8988T (cell line): ENCODE measurements at places on chromosomes 6 and 20.

GRCh38 chr6:24854077-24854666 lies 55.5 kb upstream of the ARMH2 start:
- DNase-seq = no peak

DNA sequence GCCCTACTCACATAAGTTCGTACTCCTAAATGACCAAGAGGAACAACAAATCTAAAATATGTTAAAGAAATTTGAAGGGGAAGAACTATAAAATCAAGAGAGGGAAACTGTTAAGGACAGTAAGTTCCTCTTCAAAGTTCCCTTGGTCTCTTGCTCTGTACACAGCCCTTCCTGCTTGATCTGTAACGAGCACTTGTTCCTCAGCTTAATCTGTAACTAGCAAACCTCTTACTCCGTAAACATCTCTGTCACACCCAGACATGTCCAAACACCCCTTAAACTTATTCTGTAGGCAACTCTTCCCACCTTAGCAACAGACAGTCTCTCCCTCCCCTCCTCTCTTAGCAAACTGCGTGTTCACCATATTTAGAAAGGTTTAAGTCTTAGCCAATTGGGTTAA lies 29.9 kb downstream of the PLN start:
- no peak for DNase-seq

GRCh38 chr6:28488916-28489365 lies 26.7 kb downstream of the GPX6 start:
- DNase-seq = no peak

- DNase-seq = no peak
These were observed 53.0 kb downstream of the DEK start for GRCh38 chr6:18211338-18211737.

DNA sequence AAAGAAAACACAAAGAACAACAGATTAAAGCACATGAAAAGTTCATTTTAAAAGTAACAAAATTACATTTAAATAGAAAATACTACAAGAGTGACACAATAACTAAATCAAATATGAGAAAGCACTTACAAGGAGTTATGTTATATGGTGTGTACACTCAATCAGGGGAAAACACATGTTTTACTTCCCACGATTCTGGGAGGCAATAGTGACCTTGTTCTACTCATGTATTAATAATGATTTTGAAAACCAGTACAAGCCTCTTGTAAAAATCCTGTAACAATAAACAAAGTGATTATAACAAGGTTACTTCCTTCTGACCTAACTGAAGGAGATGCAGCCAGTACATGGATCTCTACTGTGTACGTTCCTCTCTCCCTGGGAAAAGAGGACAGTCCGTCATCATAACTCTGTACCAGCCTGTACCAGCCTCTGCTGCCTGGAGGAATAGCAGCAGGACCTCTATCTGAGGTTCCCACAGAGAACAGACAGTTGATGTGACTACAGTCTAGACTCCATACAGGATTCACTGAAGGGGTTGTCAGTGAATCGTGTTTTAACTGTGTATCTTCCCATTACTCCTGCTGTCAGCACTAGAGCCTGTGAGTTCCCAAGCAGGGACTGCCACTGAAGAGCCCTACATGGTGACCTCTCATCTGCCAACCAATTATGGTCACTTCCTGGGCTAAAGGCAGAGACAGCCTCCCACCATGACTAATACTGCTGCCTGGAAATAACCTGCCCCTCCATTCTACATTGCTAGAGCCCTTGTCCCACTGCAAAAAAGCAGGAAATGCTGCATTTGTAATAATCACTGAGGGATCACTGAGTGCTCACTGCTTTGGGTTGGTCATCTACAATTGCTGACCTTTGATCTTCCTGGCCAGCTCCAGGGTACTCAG lies 149.7 kb downstream of the KIF16B start:
- DNase-seq = no peak

DNA sequence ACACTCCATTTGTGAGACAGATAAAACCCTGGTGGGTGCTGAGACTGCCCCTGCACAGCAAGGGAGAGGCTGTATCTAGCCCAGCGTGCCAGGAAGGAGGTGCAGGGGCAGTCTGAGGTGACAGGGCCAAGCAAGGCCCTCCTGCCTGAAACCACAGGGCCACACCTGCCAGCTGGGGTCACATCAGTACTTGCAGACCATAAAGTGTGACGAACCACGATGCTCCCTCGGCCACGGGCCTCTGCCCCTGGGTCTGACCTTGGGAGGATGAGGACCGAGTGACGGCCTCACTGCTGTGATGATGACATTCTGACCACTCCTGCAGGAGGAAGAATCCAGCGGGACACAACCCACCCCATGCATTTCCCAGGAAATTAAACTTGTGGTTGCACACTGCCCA lies 75.1 kb downstream of the NINL start:
- DNase-seq = no peak

GRCh38 chr6:158660333-158660754 lies 10.5 kb downstream of the SYTL3 start:
- peak; percentile 43 for DNase-seq
